ENCODE measurements at places on chromosomes 12 and 14.

- no peak for DNase-seq
Measured at GRCh38 chr12:59344224-59344623, 251.6 kb upstream of the SLC16A7 start.

DNA sequence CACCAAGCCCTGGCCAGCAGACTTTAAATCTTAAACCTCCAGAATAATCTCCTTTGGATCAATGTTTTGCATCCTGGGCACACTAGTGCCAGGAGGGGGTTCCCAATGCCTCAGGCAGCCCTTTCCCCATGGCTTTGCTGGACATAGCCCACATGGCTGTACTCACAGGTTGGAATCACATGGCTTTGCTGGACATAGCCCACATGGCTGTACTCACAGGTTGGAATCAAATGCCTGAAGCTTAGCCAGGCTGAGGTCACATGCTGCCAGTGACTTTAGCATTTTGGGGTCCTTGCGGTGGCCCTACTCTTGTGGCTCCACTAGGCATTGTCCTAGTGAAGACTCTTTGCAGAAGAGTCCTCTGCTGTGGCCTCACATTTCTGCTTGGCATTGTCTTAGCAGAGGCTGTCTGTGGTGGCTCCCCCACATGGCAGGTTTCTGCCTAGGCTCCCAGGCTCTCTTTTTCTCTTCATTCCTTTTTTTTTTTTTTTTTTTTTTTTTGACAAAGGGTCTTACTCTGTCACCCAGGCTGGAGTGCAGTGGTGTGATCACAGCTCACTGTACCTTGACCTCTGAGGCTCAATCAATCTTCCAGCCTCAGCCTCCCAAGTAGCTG, 13.0 kb downstream of the FLVCR2 start:
- DNase-seq = no peak

GRCh38 chr14:21894003-21894897, 220.6 kb upstream of the OR4E1 start:
- DNase-seq = peak; percentile 60

GRCh38 chr12:65171870-65172269, 2.5 kb downstream of the LEMD3 start:
- no peak for DNase-seq

DNA sequence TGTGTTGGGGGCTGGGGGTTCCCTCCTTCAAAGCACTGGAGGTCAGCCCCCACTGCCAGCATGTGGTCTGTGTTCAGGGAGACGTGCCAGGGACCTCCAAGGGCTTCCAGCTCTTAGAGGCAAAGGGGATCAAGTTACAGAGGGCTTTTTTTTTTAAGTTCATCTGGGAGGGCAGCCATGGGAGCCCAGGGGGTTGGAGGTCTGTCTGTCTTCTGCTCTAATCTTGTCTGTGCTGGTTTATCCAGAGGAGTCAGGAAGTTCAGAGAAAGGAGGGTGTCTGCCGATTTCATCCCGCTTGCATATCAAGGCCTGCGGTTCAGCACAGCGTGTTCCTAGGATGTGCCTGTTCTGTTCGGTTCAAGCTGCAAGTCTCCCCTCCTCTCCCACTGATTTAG, 72.2 kb downstream of the TMEM132C start:
- no peak for DNase-seq

DNA sequence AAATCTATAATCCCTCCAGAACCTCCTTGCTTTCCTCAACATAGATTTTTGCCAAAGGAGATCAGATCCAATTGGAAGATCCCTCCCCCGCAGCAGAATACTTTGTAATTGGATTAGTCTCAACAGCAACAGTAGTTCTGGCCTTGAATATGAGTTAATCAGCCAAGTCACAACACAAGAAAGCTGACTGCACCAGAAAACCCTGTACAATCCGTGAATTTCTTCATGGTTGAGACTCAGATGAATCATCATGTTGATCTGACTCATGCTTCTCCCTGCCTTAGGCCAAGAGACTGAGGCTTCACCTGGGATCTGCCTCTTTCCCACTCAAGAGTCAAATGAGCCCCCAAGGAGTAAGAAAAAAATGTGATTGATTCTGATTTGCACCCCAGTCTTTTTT, 3.0 kb upstream of the METTL17 start:
- DNase-seq = no peak

DNA sequence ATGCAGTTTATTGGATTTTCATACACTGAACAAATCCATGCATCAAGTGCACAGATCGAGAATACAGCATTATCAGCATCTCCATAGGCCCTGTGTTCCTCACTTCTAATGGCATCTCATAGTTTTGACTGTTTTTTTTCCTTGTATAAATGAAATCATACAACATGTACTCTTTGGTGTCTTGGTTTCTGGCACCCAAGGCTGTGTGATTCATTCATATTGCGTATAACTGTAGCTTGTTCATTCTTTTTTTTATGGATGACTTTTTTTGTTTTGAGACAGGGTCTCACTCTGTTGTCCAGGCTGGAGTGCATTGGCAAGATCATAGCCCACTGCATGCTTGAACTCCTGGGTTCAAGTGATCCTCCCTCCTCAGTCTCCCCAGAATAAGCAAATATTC, 14.3 kb downstream of the RASSF8 start:
- DNase-seq = no peak

DNA sequence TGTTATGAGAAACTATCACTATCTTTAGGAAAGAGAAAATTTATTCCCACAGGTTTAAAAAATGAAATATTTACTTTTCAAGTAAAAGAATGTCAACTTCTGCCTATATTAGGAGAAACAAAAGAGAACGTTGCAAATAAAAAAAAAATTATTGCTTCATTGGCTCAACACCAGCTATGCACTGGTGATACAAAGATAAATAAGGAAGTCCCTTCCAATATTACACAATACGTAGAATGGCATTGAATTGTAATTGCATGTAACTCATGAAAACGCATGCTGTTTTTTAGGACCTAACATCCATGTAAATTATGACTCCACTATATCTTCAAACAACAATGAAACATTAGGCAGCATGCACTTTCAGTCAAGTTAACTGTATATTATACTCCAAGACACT, 56.4 kb upstream of the RERGL start:
- DNase-seq = no peak

GRCh38 chr14:106024983-106025604, 498.7 kb downstream of the TMEM121 start:
- no peak for DNase-seq

- no peak for DNase-seq
Measured at GRCh38 chr12:96020314-96021003, 14.9 kb downstream of the LTA4H start.

DNA sequence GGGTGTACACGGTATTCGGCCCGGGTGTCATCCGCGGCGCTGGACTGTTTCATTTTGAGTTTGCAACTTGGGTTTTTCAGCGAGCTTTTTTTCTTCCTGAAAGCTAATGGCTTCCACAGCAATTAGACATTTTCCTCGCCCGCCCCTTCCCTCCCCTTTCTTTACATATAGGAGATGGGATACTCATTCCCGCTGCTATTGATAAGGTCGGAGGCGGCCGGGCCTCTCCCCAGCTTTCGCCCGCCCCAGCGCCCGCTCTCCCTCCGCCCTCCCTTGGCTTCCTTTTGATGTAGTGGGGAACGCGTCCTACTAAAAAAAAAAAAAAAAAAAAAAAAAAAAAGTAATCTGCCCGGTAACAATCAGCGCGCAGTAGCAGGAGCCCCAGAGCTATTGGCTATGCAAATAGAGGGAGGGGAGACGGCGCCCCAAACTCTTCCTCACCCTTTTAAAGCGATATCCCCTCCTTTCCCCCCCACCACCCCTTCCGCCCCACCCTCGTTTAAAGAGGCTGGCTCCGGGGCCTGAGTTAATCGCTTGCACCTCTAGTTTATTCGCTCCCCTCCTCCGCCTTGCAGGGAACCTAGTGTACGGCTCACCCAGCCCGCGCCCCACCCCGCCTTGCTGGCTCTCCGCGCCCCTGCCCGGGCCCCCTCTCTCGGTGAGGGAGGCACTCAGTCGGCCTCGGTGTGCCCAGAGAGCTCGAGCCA, 1.7 kb upstream of the CCND2 start:
- DNase-seq = peak; percentile 83

DNA sequence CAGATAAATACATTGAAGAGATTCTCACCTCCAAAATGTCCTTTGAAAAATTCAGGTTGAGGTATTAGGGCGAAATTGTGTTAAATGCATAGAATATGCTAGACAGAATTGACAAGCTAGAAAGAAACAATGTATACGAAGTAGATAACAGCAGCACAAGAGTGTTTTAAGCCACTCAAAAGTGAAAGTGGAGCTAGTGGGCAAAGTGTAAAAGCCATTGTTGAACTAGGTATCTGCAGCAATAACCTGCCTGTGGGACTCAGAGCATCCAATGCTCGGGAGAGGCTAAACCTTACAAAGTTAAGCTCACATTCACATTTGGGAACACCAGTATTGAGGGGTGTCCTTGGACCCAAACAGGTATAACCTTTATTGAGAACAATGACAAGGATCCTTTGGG, 180.6 kb upstream of the TMPO start:
- no peak for DNase-seq

GRCh38 chr12:100796621-100797020, 2.0 kb downstream of the ANO4 start:
- no peak for DNase-seq

DNA sequence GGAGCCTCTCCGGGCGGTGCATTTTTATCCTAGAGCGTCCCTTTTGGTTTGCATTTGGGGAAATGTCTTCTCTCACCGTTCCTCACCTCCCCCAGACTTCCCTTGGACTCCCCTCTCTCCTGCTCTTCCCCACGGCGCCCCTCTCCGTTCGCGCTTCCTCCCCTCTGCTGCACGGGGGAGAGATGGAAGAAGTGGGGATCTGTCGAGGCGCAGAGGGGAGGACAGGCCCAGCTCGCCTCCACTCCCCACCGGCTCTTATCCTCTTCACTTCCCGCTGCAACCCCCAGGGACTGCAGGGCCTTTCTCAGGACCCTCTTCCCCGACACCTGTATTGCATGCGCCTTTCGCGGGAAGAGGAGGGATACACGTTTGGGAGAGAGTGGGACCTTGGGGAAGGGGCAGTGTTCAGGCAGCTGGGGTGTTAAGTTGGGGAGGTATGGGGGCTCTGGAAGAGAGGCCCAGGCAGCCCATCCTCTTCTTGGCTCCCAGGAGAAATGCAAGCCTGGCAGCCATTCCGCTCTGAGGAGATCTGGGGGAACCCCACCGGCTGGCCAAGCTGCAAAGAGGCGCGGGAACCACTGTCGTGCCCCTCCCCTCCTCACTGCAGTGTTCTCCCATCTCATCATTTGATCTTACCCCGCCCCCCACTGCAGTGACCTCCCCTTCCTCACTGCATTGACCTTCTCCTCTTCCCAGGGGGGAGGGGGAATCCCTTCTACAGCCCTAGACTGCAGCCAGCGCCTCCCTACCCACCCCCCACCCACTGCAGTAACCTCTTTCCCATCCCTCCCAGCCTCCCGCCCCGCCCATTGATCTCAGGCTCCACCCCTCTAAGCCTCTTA, 788 bp downstream of the ENO2 start:
- no peak for DNase-seq

DNA sequence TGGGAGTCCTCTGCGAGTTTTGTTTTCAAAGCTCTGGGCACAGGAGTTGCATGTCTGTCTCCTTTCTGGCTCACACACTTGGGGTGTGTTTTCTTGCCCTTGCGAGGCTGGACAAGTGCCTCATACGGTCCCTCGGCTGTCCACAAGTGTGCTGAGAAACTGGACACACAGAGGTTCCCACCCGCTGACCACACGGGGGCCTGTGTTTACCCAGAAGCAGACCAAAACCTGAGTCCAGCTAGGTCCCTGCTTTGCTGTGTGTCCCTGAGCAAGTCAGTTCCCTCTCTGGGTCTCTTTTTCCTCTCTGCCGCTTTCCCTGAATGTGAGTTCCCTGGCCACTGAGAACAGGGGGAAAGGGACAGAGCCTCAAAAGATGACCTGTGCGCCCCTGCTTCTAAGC, 678 bp upstream of the OAS2 start:
- DNase-seq = no peak

- DNase-seq = no peak
Measured at GRCh38 chr14:49769581-49770211, 1.7 kb downstream of the KLHDC2 start.

- no peak for DNase-seq
Measured at GRCh38 chr12:5784462-5785130, 160.5 kb downstream of the ANO2 start.

DNA sequence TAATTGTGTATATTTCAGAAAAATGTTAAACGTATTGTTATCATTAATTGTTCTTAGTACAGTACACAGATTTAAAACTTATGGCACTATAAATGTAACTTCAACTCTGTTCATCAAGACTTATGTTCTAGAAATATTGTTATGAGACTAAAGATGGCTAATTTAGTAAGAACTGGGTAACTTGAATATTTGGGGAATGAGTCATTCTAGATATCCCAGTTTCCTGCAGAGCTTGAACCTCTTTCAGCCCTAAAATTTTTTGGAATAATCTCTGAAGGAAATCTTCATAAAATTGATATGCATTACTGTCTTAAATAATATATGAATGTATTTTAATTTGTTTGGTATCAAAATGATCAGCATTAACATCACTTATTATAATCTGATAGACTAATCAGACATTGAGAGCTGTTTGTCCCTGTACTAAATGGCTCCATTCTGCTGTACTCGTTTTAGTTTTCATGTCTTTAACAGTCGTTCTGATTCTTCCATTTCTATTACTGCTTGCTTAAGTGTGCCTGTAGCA, 87.1 kb downstream of the VEZT start:
- DNase-seq = no peak

DNA sequence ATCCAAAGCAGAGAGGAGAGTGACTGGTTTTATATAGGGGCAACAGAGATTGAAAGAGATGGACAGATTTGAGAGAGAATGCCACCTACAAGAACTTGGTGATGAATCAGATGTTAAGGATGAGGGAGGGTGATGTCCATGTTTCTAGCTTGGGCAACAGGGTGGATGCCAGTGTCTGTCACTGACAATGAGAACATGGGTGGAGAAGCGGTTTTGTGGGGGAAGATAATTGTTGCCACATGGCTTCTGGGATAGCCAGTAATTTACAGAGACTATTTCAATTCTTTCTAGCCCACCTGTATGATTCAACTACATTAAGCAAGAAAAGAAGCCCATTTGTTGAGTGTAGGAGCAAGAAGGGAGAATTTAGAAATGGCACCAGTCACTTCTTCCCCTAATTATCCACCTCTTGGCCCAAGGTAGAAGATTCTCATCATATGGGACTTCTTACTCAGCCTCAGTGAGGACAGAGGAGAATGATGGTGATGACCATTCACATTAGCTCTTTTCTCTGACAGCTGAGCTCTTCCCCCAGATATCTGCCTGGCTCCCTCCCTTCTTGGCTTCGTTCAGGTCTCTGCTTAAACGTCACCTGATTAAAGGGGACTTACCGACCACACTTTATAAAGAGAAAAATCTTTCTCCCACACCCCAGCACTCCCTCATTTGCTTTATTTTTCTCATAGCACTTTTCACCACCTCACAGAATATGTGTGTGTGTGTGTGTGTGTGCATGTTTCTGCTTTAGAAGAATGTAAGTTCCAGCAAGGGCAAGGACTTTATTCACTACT, 117.8 kb downstream of the DUSP6 start:
- no peak for DNase-seq

DNA sequence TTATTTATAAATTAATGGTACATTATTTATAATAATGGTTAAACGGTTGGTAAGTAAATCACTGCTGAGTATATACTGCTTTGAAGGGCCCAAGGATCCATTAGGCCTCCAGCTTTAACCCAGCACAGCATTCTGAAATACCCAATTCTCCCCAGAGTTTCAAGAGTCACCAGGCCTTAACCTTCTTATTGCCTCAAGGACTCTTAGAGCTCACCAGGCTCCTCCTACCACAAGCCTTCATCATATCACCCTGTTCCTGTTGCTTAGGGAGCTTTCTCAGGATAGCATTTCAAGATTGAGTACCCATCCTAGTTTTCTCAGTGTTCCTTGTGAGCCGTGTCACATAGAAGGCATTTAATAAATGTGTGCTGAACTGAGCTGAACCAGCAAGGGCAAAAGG, 242.5 kb downstream of the FBXL14 start:
- DNase-seq = no peak
